ELR (cell line): ENCODE measurements at places on chromosomes 2 and 18.

GRCh38 chr2:235421618-235422017 is 72.2 kb upstream of the AGAP1 start:
- DNase-seq: no peak

DNA sequence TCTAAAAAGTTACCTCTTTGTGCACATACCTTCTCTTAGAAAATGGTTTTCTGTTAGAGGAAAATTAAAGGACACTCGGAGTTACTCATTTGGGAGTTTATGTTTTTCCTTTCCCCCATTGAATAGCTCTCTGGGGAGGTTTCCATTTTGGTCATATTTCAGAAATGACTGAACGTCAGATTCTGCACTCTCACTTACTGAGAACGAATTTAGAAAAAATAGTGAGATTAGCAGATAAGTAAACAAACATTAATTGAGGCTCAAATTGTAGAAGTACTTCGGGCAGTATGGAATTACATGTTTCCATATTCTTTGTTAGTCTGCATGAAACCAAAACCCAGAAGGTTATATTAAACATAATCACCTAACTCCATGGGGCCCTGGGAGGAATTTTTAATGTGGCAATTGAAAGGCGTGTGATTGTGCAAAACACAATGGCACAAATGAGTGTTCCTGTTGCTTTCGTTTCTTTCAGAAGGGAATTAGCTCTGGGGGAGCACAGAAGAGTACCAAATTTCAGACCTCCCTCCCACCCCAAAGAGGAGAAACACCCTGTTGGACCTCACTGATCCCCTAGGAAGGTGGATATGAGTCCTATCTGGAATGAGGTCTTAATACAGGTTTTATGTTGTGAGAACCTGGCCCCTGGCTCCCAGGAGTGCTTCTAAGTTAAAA is 212.3 kb downstream of the BCL2 start:
- no peak for DNase-seq

GRCh38 chr18:286515-287310 is 18.9 kb upstream of the THOC1 start:
- DNase-seq: peak; percentile 66

DNA sequence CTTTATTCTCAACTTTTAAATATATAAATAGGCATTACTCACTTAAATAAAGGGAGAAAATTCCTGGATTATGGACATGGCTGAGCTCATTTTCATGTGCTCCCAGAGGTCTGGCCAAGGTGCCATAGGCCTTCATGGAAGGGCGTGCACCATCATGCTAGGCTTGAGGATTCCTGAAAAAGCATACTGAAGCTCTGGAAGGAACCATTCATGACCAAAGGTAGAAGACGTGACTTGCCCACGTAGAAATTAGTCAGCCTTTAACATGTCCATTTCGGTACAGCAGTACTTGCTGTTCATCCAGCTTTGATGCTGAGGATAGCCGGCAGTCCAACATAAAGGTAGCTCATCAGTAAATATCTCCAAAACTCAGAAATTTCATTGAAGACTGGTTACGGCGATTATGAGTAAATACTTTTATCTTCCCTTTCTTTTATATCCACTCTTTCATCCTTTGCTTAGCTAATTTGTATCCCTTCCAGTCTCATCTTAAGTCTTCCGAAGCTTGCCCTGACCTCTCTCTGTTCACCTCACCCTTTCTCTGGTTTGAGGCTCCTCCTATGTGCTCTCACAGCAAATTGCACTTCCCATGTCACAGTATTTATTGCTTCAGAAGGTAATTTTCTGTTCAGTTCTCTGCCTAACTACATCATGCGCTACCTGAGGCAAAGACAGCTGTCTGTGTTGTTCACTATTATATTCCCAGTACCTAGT is 32.3 kb upstream of the ASNSD1 start:
- DNase-seq: no peak

DNA sequence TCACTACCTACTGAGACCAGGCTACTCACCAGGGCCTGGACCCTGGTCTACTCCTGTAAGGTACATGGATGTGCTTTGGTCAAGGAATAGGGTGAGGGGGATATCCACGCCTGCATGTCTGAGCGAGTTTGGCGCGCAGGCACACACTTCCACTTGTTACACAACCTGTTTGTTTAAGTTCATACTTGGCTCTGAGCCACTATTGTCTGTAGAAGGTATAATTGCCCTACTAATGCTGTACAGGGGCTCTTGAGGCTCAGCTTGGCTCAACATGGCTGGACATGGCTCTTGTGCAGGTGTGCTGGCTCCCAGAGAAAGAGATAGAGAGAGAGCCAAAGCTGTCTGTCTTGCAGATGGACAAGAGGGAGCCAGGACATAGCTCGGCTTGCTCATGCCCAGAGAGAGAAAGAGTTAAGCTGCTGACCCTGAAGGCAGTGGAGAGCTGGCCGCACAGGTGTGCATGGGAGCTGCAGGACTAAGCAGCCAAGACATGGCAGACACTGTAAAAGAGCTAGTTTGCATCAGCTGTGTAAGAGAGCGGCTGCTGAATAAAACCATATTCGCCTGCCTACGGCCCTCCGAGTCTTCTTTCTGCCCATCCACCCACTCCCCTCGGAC is 35.2 kb downstream of the NPPC start:
- DNase-seq: no peak

GRCh38 chr2:235095569-235095968 is 143.8 kb downstream of the SH3BP4 start:
- DNase-seq: peak; percentile 30

GRCh38 chr2:20823917-20824316 is 1.0 kb upstream of the LDAH start:
- no peak for DNase-seq

GRCh38 chr18:37869051-37869450 is 303.5 kb upstream of the CELF4 start:
- no peak for DNase-seq

DNA sequence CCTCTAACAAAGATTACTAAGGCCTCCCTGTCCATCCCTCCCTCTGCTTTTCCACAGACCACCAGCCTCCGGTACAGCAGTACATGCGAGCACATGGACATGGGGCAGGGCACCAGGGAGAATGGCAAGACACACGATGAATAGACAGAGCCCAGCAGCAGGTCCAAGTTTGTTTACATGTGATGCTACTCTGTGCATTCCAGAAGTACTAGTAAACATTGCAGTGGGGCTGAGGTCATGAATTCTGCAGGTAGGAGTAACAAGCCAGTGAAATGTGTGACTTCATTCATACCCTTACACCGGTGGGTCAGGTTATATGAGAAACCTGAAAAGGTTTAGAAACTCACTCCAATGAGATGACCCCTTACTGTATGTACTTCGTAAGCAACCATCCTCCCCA is 205.7 kb downstream of the BCL11A start:
- no peak for DNase-seq

GRCh38 chr2:241867776-241868420 is 1.6 kb upstream of the RTP5 start:
- no peak for DNase-seq

DNA sequence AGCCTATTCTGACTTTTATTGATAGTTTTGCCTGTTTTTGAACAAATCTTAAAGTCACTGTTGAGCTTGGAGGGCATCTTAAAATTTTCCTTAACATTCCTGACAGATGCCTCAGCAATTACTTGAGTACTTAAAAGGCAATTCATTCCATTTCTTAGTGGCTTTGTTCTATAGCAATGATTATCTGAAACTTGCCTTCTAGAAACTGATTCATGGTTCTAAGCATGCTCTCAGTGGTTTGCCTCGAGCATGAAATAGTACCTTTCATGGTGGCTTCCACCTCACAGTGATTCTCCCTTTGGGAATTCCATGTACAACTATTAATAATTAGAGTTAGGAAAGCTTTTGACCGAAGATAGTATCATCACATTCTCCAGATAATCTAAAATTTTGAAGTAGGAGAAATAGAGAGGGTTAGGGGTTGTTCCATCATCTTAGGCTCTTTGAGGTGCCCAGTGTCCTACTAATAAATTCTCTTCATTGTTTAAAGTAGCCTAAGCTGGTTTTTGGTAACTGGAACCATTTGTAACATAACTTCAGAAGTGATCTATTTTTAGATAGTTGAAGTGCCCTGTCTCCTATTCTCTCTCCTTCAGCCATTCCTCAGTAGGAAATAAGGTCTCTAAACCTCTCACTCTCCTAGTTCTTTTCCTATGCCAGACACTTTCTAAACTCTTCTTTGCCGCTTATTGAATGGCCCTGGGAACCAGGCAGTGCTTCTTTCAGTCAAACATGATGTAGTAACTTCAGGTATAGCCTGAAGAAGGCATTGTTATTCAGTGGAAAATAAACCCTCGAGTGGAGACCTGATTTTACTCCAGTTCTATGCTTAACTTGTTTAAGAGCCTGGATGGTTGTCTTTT is 156.1 kb downstream of the HAUS1 start:
- peak; percentile 87 for DNase-seq

DNA sequence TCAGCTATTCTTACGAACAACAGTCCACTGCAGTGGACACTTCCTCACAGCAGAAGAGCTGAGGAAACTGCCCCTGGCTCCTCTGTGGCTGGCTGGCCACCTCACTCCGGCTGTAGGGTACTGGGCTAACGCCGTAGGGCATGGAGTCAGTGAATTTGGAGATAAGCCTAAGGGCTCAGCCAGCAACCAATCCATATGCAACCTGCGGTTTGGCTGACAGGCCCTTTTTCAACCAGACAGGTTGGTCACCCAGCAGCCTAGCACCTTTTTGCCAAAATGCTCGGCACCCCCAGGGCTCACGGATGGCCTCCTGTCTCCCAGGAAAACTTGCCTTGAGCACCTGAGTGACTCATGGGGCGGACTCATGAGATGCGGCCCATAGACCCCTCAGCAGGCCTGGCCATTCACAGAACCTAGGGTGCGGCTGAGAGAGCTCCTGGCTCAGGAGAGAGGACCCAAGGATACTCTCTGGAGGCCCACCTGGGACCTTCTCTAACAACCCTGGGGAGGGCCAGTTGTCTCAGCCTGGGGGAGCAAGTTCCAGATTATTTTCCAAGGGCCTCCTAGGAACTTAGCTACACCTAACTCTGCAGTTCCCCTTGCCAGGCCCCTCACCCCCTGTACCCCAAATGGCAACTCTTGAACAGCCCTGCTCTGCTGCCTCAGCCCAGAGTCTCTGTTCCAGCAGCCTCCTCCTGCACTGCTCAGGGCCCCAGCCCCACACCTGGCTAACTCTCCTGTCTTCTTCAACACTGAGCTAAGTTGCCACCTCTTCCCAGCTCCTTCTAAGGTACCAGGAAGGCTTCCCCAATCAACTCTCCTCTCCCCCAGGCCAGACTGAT is 252.1 kb downstream of the CYP26B1 start:
- DNase-seq: no peak

- peak; percentile 63 for DNase-seq
Observed at GRCh38 chr2:152611458-152612231, 105.6 kb downstream of the PRPF40A start.

GRCh38 chr2:33042265-33042664 is 95.5 kb downstream of the LTBP1 start:
- no peak for DNase-seq

- DNase-seq: peak; percentile 85
Observed at GRCh38 chr2:83665894-83666293, 793.2 kb downstream of the SUCLG1 start.
